ENCODE measurements at places on chromosomes 1 and 21.

- peak; percentile 11 for DNase-seq
Measured at GRCh38 chr1:29379443-29380073, 143.2 kb downstream of the PTPRU start.

- DNase-seq: no peak
Measured at GRCh38 chr1:166972193-166972592, 3.1 kb downstream of the ILDR2 start.

- DNase-seq: no peak
Measured at GRCh38 chr21:40466893-40467483, 380.0 kb downstream of the DSCAM start.

DNA sequence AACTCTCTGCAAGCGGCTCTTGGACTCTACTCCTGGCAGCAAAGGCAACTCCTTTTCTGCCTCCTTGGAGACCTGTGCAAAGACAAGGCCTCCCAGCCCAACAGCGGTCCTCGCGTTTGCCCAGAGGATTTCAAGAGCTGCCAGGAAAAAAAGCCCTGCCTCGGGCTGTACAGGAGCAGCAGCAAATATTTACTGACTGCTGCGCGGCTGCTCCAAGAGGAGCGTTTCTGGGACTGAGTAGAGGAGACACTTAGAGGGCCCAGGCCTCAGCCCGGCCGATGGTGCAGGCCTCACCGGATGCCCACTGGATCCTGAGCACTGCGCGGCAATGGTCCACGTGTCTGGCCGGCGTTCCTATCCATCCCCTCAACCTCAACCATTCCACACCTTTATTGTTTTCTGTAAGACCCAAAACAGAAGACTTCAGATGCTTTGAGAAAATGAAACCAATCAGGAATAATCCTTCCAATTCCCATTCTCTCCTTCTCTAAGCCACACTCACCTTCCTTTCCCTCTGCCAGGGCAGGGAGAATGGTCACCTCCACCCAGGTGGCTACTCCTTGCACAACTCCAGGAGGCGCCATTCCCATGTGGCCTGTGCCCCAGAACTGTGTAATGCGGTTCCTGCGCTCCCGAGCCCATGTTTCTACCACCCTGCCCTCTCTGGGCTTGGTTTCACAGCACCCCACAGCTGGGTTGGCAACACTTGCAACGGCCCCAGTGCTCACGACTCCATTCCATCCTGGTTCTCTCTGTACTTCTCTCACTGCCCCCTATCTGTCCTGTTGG, 215.8 kb downstream of the TRABD2B start:
- no peak for DNase-seq

- no peak for DNase-seq
Measured at GRCh38 chr21:28152732-28153131, 839.9 kb downstream of the LTN1 start.

All from hematopoietic multipotent progenitor cell treated with erythropoietin and hydrocortisone succinate and interleukin-3 and kit ligand, for 15 days (in vitro differentiated cells).